ENCODE measurements at places on chromosomes 11 and 22. TPM values are rescaled to one million over a fixed set of nuclear protein-coding genes. Genes with fewer than 3 reads are reported as not detected.

DNA sequence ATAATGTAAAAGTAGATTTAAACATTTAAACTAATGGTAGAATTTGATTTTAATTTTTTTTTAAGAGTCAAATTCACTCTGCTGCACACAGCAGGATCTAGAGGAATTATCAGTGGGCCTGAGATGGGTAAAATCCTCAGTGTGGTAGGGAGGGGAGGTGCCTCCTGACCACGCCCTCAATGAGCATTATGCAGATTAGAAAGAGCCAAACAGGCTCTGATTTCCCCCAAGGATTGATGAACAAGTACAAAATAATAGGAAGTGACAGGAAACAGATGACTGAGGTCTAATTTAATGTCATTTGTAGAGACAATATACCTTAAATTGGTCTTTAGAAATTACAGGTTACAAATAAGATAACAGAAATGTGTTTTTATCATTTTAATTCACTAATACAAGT, 155.2 kb downstream of the DCDC1 start:
- no peak for DNase-seq

DNA sequence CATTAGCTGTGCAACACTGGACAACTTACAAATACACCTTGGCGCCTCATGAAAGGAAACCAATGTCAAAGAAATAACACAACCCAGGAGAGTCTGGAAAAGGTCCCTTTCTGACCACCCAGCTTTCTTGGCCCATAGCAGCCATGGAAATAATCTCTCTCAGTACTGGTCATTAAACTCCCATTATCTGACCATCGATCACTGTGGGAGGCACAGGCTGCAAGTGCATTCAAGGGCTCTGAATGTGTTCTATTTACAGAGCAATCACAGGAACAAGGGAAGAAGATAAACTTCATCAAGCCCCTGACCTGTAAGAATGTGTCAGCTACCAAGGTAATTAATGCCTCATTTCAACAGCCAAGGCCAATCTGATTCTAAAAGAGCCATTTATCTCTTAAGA, 40.1 kb downstream of the CTSC start:
- no peak for DNase-seq

GRCh38 chr11:126282361-126282735, 545 bp upstream of the TIRAP start:
- DNase-seq = peak; percentile 72

- DNase-seq = no peak
Observed at GRCh38 chr11:16613262-16613511, 125.3 kb upstream of the C11orf58 start.

DNA sequence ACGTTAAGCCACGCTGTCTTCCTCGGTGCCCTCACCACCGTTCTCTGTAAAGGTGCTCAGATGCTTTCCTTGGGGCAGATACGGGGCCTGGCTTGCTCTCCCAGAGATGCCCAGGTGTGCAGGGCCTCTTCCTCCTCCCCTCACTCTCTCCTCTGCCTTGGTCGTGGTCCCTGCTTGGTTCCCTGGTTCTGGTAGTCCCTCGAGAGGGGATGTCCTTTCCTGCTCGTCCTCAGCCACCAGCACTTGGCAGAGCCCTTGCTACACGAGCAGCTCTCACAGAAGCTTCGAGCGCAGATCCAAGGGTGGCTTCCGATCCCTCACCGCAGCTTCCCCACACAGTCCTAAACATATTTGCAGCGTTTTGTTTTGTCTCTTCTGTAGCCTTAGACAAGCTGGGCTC, 298.8 kb downstream of the TBC1D22A start:
- DNase-seq = no peak

SESN3 gene
- 3.2 TPM for polyA plus RNA-seq

FADS2 gene
- 30.6 TPM for polyA plus RNA-seq

GRCh38 chr11:15641271-15642045, 526.7 kb downstream of the INSC start:
- DNase-seq = no peak

OR10D3 gene
- not detected for polyA plus RNA-seq

DNA sequence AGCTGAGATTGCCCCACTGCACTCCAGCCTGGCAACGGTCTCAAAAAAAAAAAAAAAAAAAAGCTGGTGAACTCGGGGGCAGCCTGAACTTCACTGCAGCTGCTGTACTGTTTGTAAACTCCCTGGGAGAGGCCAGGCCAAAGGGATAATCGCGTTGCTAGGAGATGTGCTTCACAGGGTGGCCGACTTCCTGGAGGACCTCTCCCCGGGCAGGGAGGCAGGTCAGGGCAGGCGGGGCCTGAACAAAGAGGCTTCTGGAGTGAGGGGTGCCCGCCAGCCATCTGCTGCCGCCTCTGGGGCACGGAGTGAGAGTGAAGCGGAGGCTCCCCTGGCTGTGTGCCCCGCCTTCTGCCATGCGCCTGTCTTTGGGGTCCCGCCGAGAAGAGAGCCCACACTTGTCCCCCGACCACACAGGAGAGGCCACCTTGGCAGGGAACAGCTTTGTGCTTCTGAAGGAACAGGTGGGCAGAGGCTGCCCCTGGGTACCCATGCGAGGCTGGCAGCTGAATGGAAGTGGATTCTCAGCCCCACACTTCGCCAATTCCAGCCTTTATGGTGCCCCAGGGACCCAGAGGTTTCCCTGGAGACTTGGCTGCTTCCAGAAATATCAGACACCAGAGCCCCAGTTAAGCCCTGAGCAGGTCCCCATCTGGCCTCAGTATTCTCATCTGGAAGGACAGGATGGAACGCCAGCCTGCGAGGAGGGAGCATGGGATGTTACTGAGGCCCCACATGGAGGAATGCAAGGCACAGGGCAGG, 29.6 kb downstream of the TMEM184B start:
- DNase-seq = peak; percentile 75

- no peak for DNase-seq
Observed at GRCh38 chr11:59770319-59770718, 15.1 kb downstream of the STX3 start.

DNA sequence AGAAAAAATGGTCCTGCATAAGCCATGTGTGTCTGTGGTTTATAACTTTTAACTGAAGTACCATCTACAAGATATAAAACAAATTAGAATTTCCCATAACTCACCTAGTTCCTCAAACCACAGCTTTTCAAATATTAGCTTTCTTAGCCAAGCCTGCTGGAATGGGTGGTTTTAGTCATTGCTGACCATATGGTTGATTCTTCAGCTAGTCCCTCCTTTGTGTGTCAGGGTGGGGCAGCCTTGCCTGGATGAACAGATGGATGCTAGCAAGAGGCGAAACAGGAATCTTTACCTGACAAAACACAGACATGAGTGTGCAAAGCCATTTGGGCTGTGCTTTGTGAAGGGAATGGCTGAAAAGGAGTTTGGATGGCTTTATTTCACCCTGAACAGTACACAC, 6.9 kb upstream of the B3GNT6 start:
- DNase-seq = no peak

- DNase-seq = no peak
Observed at GRCh38 chr11:12157241-12157661, 46.9 kb downstream of the MICAL2 start.

DNA sequence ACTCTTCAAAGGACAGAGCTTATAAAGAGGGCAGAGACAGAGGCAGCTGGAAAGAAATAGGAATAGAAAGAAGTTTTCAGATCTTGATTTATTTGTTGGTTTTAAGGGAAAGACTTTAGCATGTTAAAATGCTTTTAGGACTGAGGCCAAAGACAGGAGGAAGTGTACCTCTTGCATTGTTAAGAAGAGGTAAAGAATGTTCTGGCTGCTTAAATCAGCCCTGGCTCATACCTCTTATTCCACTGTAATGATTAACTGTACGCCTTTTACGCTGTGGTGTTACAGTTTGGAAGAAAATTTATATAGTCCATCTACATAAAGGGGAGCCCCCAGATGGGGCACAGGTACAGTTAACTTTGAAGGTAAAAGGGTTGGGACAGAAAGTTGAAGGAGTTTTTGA, 10.1 kb upstream of the MPZL2 start:
- DNase-seq = no peak

GRCh38 chr11:92511522-92512203, 287.0 kb downstream of the FAT3 start:
- no peak for DNase-seq

- peak; percentile 62 for DNase-seq
Observed at GRCh38 chr11:83990160-83990733, 704.1 kb upstream of the CCDC90B start.

GRCh38 chr22:45317551-45318167, 7.9 kb downstream of the FAM118A start:
- peak; percentile 78 for DNase-seq

DNA sequence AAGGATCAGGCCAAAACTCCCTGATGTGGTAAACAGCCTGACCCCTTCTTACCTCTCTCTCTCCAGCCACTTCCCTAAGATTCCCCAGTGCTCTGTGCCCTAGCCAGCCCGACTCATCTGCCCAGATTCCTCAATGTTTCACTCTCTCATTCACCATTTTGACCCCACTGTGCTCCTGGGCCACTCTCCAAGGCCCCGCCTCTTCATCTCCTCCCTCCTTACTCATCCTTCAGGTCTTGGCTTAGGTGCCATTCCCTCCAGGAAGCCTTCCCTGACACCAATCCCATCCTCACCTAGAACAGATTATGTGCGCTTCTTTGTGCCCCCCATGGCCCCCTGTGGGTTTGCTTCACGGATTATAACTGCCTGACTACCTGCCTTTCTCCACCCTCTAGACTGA, 13.2 kb downstream of the SLC43A3 start:
- no peak for DNase-seq

GRCh38 chr11:35682230-35683173, 19.9 kb downstream of the TRIM44 start:
- no peak for DNase-seq

DNA sequence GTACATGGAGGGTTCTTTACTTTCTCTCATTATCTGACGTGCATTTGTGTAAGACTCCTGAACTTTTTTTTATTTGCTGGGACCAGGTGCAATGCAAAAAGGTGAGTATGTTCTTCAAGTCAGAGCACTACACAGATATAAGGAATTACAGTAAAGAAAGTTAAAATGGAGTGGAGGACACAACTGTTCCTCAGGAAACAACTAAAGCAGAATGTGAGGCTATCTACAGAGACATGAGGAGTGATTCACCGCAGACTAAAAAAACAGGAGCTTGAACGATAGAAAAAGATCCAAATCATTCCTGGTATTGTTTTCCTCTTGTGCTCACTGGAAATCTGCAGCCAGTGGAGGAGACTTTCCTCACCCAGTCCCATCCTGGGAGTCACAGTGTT, 106.2 kb downstream of the ABTB2 start:
- no peak for DNase-seq

B3GAT1 gene
- 0.18 TPM for polyA plus RNA-seq

DNA sequence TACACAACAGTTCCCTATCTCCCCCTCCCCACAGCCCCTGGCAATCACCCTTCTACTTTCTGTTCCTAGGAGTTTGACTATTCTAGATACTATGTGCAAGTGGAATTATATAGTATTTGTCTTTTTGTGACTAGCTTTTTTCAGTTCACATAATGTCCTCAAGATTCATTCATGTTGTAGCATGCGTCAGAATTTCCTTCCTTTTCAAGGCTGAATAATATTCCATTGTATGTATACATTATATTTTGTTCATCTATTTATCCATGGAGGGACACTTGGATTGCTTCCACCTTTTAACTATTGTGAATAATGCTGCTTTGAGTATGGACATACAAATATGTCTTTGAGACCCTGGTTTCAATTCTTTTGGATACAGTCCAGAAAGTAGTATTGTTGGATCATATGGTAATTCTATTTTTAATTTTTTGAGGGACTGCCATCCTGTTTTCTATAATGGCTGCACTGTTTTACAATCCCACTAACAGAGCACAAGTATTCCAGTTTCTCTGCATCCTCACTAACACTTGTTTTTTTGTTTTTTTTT, 128.8 kb downstream of the ARHGAP42 start:
- no peak for DNase-seq

GRCh38 chr22:20319041-20319744, 667 bp downstream of the DGCR6L start:
- no peak for DNase-seq

- no peak for DNase-seq
Observed at GRCh38 chr11:94089341-94089740, 39.3 kb upstream of the PANX1 start.

A4GALT gene
- 66.3 TPM for polyA plus RNA-seq

- no peak for DNase-seq
Observed at GRCh38 chr11:66720223-66720898, 8.7 kb downstream of the SPTBN2 start.

Measured in right cardiac atrium (tissue), 5 donors.